Stimulated activated CD4-positive, alpha-beta T cell treated with anti-CD3 and anti-CD28 coated beads, Interleukin-12 subunit alpha, Interleukin-12 subunit beta, amount 100 ng/mL, for 24 hours (primary cell): ENCODE measurements at places on chromosomes 2 and 18.

DNA sequence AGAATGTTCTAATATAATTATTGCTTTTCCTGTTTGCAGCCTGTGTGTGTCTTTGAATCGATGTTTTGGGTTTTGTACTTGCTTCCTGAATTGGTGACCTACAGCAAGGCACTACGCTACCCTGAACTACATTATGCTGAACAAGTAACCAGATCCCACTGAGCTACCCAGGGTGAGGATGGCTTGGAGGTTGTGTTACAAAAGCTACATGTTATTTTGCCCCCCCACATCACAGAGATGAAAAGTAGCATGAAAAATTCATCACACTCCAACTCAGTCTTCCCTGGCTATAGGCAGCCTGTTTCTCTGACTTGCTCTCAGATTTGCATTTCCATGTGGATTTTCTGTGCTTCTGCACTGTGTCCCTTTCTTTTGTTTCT, 162.1 kb downstream of the LDLRAD4 start:
- no peak for DNase-seq

GRCh38 chr2:95021023-95021416, 4.5 kb upstream of the MAL start:
- DNase-seq: no peak

DNA sequence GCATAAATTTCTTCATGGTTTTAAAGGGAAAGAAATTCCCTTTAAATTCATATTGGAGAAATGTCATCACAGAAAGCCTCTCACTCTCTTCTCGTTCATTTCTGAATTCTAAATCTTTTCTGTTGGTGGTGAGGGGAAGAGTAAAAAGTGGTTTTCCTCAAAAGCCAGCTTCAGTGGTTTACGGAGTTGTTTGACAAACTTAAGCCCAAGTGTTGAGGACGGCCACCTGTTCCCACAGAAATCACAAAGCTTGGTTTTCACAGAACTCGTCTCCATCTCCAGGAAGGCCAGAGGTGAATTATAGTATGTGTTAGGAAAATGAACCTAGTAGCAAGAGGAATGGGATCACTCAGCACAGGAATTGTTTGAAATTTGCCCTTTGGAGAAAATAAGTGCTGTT, 316.2 kb downstream of the PDE11A start:
- DNase-seq: no peak

- no peak for DNase-seq
These were observed 22.9 kb downstream of the DOK1 start for GRCh38 chr2:74577448-74577847.

GRCh38 chr2:119112770-119113488, 45.6 kb downstream of the C1QL2 start:
- DNase-seq: no peak

DNA sequence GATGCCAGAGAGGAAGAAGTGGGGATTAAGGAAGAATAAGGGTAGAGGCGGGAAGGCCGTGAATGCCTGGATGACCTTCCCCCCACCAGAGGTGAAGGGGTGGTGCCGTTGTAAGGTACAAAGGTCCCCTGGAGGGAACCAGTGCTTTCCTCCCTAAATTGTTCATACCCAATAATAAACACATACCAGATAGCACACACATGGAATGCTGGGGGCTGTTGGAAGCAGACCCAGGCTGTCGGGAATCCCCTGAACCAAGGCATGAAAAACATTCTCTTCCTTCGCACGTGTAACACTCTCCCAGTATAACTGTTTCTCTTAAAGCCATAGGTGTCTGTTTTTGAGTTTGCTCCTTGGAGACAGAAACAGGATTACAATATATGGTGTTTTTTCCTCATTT, 107.1 kb upstream of the CTAGE1 start:
- DNase-seq: no peak
